ENCODE measurements at places on chromosomes 4 and X.

DNA sequence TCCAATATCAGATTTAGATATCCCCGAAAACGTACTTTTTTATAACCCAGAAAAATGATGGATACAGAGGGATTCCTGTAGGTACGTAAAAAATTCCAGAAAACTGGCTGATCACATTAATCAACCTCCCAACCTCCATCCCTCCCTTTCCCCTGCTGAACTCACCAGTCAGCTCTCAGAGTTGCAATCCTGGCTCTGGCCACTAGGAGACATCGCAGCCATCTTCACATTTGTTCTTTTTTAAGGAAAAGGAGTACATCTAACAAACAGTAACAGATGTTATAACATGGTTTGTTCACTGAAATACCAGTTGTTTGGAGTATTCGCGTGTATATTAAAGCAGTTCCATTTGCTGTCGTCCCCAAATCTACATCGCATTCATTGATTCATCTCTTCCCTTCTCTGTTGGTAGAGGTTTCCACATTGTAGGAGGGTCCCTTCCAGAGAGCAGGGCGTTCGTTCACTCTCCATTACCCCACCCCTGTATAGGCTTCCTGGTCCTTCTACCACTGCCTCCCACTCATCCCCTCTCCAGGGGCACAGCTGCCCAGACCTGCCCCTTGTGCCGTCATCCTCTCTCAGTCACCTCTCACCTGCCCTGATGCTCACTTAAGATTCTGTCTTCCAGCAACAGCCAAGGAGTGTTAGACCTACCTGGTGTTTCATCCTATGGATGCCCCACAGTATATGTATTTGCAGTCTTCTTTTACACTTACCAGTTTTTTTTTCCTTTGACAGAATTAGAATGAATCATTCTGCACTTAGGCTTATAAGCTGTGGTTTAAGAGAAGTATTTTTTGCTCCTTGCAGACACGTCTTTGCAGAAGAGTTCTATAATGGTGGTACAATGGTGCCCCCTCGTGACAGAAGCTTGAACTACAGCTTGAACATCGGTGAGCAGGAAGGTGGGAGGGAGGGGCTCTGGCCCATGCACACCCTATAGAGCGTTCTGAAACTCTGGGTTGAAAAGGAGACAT, 36.8 kb upstream of the RAB40AL start:
- peak; percentile 72 for DNase-seq

GRCh38 chr4:118974758-118975157, 86.1 kb downstream of the SYNPO2 start:
- DNase-seq = no peak

GRCh38 chr4:140944572-140944971, 188.4 kb upstream of the TBC1D9 start:
- no peak for DNase-seq

GRCh38 chr4:56272003-56272402, 115.3 kb downstream of the AASDH start:
- DNase-seq = no peak

DNA sequence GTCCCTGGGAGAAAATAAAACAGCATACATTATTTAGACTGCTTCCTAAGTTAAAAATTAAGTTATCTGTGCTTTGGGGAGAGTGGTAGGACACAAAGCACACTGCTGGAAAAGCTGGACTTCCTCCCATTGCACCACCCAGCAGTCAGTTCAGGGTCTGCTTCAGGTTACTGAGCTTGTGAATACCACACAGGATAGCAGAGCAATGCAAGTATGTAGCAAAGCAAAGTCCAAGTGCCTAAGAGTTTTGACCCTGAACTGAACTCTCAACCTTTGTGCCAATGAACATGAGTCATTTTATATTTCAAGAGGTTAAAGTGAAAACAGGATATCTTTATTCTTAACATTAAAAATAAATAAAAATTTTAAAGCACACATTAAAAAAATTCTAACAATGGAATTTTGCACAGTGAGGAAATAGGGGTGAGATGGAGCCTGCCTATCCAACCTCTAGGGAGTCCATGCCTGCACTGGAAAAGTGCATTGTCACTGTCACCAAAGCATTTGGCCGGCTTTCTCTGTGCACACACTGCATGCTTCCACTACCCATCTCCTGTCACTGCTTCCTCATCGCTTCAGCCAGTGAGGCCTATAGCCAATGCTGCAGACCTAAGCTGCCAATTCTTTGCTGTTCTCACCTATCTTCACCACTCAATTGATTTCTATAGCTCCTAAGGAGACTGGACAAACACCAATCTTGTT, 50.9 kb downstream of the ABCG2 start:
- no peak for DNase-seq

DNA sequence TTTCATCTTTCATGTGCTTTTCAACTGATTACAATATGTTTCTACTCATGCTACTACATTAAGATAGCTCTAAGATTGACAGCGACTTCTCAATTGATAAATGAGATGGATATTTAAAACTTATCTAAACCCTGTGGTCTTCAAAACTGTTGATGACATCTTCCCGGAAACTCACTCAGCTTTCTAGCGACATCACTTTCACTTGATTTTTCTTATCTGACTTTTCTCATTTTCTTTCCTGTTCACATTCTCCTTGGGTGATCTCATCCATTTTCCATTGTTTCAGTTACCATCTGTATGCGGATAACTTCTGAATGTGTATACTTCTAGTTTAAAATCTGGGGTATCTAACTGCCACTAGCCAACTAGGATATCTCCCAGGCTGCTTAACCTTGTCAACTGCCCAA, 3.1 kb downstream of the POLR2B start:
- peak; percentile 67 for DNase-seq

DNA sequence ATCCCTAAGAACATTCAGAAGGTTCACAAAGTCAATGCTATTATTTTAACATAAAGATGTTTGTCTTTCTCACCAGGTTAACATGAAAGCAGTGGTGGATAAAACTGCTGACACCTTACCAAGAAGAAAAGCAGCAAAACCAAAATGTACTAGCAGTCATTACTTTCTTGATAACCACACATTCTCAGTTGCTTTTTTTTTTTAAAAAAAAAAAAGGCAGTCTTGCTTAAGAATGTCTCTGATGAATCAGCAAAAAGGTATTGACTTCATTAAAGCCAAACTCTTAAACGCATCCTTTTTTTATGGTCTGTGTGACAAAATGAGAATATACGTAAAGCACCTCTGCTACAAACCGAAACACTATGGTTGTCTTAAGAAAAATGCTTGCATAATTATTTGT, 31.9 kb downstream of the CDKL2 start:
- DNase-seq = peak; percentile 30

DNA sequence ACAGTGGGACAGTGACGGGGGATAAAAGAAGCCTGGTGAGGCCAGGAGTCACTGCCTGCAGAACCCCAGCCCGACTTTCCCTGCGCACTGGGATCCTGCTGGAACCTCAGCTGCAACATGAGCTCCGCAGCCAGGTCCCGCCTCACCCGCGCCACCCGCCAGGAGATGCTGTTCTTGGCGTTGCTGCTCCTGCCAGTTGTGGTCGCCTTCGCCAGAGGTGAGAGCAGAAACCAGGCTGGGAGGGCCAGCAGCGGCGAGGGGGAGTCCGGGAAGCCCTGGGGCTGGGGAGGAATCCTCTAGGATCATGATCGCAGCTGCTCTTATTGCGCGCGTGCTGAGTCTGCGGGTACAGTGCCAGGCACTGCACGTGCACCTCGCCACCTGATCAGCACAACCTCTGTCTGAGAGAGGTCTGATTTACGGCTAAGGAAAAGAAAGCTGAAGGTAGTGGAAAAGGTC, at the start of gene PF4V1:
TSS of gene PF4V1 (plus strand) at position 51 of the 459 bp plus-strand sequence. CDS start at position 118, 67 bp downstream.
- peak; percentile 13 for DNase-seq

- no peak for DNase-seq
Observed at GRCh38 chrX:13699183-13699826, 10.4 kb downstream of the RAB9A start.

- no peak for DNase-seq
Observed at GRCh38 chr4:89469516-89469915, 161.9 kb upstream of the GPRIN3 start.

- DNase-seq = no peak
Observed at GRCh38 chr4:133720001-133720400, 481.6 kb downstream of the PABPC4L start.

GRCh38 chr4:110988722-110989121, 365.8 kb upstream of the PITX2 start:
- DNase-seq = no peak

DNA sequence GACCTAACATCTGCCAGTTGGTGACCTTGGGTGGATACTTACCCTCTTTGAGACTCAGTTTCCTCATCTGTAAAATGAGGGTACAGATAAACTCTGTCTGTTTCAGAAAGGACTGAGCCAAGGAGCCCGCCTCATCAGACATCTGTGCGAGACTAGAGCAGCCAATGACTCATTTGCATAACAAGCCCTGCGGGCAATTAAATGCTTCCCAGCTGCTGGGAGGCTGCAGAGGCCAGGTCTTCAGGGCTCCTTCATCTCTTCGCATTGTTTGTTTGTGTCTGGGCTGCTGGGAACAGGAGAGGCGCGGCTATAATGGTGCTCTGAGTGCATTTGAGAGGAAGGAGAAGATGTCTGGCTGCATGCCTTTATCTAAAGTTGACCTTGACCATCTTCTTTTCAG, 85.0 kb downstream of the ADRA2C start:
- DNase-seq = peak; percentile 87

- DNase-seq = no peak
Observed at GRCh38 chrX:1743105-1743504, 128.2 kb downstream of the ASMT start.

- no peak for DNase-seq
Observed at GRCh38 chr4:12211636-12212035, 782.9 kb upstream of the HS3ST1 start.

DNA sequence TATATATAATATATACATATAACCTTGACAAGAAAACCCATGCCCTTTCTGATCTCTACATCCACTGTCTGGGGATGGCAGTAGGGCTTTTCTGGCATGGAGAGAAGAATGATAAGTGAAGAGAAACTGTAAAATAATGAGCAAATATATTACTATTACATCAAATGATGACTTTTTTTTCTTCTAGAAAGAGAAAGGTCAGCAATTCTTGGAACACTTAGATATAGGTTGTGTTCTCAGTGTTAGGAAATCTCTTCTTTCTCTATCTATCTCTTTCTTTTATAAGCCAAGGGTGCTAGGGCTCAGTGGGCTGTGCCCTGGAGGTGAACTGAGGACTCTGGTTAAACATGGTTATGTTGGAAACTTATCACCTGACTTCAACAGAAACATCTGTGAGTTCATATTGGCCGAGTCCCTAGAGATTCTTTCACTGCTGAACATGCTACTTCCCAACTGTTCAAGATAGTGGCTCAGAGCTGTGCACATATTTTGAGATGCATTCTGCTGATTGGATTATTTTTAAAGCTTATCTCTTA, 265.1 kb downstream of the GBA3 start:
- DNase-seq = no peak

DNA sequence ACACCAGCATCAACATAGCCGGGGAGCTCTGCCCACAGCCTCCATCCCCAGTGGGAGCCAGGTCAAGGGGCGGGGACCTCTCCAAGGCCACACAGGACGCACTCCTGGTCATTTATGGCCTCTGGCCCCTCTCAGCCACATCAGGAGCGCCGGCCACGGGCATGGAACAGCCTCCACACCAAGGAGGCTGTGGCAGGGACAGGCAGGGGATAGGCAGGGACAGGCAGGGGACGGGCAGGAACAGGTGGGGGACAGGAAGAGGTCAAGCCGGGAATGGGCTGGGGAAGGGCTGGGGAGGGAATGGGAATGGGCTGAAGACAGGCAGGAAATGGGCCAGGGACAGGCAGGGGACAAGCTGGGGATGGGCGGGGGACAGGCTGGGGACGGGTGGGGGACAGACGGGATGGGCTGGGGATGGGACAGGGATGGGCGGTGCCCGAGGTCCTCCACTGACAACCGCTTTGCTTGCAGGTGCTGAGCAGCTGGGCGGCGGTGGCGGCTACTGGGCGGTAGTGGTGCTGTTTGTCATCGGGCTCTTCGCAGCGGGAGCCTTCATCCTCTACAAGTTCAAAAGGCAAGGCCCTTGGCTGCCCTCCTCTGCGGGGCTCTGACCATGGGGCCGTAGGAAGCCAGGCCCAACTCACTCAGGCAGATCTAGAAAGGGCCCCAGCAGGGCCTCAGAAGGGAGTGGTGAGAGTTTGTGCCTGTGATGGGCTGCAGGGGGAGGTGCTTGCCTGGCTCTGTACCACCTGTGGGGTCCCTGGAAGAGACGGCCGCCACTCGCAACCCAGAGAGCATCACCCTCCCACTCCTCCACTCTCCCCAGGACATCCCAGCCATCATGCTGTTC, 205.6 kb downstream of the AFAP1 start:
- DNase-seq = no peak

DNA sequence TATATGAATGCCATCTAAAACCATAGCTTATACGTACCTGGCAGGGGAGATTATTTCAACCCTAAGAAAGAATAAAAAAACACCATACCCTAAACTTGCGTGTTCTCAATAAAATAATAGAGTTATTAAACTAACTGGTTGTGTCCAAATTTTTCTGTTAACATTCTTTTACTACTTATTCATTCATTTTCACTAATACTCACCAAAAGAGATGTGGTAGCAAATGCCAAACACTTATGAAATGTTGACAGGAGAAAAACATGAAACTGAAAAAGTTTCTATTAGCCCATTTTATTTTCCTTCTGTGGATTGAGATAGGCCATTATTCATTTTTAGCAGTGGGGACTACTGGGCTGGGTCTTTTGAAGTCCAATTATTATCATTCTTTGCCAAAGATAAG, 102.0 kb downstream of the TSPAN5 start:
- DNase-seq = no peak

GRCh38 chr4:5956285-5957021, 61.8 kb downstream of the C4orf50 start:
- DNase-seq = peak; percentile 67

- DNase-seq = peak; percentile 73
Observed at GRCh38 chr4:119490335-119490734, 138.3 kb downstream of the PDE5A start.

DNA sequence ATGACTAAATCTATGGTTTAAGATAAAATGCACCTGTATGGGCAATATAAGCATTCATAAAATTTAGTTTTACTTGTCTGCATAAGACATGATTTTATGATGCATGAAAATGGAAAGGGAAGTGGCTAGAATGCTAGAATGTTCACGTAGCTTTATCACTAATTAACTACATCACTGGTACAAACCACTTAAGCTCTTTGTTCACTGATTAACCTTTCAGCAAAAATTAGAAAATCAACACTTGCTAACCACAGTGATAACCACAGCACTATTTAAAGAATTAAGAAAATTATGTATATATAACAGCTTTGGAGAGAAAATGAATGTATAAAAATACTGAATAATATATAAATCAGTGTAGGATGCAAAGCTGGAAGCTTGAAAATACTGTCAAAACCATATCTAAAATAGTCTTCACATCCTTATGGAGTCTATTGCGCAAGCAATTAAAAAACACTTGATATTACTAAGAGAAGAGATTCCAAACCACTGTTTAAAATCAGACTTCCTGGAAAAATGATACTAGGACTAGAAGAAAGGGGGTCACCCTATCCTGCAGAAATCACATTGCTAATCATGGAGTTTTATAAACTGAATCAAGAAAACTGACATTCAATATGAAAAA, 51.9 kb downstream of the EFHC2 start:
- no peak for DNase-seq

- DNase-seq = no peak
Observed at GRCh38 chr4:43244688-43245382, 352.3 kb downstream of the GRXCR1 start.
